Cerebellar nuclear complex (tissue), 1 donor: ENCODE measurements at places on chromosomes 11 and 22.
A peak's percentile ranks its signal among the peaks of the same experiment; 100 is the strongest.

DNA sequence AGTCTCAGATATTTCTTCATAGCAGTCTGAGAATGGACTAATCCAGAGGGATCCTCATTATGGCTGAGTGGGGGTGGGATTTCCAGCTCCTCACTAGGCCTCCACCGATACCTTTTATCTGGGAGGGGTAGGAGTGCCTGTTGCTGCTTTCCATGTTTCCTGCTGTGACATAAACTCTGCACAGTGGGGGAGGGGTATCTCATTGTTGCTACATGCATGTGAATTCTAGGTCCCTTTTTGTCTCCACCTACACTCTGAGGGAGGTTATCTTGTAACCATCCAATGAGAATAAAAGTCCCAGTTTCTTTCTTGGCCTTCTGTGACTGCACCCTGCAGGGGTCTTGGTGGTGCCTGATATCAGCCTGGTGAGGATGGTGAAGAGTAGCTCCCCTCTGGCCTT, 60.5 kb downstream of the ADAMTS15 start:
- no peak for DNase-seq

GRCh38 chr11:71454470-71455113, 1.6 kb downstream of the NADSYN1 start:
- no peak for DNase-seq

DNA sequence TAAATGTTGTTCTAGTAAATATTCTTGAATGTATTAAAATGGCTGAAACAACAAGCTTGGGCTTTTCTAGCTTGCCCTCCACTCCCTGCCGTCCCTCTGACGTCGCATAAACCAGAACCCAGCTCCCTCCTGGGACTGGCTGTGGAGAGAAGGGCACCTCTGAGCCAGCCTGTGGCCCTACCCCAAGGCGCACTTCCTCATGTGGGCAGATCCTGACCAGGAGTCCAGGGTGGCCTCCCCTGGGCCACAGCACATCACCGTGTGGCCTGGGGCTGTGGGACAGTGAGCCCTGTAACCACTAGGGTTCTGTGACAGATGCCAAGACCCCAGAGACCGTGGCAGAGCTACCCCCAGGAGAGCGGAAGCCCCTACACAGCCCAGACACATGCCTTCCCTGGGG, 10.2 kb upstream of the ADORA2A start:
- no peak for DNase-seq

DNA sequence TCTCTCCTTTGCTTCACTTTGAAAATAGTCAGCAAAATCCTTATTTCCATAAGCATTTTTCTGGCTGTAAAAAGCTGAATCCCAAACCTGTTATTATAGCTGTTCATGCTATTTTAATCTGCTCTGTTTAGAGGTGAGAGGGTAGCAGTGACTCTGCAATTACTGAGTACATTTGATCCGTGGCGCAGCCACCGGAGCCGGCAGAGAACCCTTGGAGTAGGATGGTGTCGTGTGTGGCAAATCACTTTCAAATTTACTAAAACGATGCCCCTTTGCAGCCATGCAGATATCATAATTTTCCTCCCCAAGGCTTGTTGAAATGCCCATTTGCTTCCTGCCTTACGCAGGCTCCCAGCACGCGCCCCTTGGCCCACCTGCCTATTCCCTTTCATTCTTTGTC, 69.6 kb downstream of the ZBTB16 start:
- DNase-seq, result no peak

GRCh38 chr22:44390613-44390970, 77.8 kb upstream of the SHISAL1 start:
- no peak for DNase-seq

DNA sequence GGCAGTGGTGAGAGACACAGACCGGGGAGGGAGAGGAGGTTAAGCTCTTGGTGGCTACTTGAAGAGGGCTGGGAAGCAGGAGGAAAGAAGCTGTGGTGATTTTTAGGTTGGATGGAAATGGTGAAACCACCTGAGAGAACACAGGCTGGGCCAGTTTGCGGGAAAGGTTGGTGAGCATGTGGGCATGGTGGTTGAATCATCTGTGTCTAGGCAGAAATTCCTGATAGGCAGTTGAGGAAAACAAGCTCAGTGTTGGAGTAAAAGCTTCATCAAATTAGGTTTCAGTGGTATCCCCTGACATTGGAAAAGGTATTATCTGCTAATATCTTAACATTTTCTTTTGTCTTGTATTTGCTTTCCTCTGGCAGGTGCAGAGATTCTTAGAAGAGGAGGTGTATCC, 4.3 kb upstream of the SGSM3 start:
- no peak for DNase-seq

DNA sequence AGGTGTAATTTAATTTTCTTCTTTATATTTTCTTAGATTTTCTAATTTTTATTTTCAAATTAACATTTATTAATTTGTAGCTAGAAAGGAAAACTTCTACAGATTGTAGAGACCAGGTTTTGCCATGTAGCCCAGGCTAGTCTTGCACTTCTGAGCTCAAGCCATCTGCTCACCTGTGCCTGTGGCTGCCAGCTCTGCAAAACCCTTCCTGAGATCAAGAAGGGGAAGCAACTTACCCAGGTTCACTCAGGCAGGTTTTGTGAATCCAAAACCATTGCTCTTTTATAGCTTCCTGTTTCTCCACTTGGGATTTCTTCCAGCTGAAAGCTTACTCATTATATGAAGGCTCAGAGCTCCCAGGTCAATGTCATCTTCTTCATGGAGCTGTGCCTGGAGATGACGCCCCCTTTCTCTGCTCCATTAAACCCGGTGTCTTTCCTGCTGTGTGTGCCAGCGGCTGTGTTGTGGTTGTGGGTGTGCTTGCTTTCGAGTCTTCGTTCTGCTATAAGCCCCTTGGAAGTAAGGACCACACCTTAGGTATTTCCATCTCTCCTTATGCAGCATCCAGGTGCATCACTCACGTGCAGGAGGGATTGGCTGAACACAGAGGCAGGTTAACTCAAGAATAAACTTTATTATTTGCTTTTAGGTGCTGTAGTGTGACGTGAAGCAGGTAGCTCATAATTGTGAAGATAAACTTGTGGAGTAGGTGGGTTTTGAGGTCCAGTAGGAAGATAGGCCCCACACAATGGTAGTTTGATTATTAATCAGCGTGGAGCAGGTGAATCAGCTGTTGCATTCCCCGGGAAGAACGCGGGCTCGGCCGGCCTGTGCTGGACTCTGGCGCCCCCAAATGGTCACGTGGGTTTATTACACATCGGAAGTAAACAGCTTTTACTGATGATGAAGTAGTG, 42.2 kb upstream of the INCENP start:
- DNase-seq, result peak; percentile 47

- no peak for DNase-seq
Measured at GRCh38 chr11:7523416-7524210, 9.8 kb downstream of the PPFIBP2 start.

DNA sequence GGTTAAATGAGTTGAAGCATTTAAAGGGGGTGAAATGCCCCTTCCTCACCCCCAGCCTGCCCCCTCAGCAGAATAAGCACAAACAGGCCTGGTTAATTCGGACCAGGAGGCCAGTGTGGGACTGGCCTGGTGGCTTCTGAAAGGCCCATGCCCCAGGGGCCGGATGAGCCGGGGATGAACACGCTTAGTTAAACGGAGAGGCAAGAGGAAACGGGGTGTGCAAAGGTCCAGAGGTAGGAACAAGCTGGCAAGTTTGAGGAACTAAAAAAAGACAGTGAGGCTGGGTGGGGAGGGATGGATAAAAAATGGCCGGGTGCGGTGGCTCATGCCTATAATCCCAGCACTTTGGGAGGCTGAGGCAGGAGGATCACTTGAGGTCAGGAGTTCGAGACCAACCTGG, 11.5 kb downstream of the SCUBE1 start:
- DNase-seq, result no peak
